ENCODE measurements at places on chromosomes 6 and 20.

DNA sequence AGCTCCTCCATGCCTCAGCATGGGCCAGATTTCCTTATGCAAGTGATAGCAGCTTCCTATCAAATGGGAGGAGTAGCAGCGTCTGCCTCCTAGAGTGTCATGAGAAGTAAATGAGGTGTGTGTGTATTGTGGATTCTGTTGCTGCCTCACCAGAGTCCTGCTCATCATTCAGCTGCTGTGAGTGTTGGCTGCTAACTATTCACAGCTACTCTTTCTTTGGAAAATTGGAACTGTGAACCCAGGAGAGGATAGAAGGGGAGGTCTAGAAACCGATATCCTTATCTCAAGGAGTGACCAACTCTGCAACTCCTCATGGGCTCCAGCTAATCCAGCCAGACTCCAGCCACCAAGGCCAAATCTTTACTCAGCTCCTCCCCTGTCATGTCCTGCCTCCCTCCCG is 63.3 kb downstream of the TOX2 start:
- DNase-seq: no peak

GRCh38 chr6:158047563-158048323 is 66.1 kb downstream of the SYNJ2 start:
- DNase-seq: no peak

DNA sequence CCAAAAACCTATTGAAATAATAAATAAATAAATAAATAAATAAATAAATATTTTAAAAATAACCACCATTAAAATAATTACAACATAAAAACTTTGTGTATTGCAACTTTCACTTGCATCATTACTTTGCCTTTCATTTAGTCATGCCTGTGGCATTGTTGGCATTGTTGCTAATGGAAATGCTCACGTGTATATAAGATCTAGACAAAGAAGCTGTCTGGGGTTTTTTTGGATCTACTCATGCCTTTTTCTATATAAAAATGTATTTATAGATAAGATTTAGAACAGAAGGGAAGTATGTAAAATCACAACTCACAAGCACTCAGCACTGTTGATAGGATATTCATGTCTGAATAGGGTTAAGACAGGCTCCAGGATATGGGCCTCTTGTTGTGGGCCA is 27.9 kb downstream of the GFRA4 start:
- no peak for DNase-seq

DNA sequence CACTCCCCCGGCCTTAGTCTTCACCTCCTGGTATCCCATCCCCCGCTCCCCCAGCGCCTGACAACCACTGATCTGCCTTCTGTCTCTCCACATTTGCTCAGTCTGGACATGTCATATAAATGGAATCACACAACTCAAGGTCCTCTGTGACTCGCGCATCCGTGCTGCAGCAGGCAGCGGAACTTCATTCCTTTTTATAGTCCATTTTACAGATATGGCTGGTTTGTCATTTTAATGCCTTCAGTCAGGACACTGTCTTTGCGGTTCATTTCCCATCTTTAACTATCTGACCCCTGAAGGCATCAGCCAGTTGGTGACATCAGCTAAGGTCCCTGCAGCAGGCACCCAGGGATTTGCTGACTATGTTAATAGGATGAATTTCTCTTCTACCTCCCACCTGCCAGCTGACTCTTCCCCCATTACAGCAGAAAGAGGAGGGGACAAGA is 125.7 kb downstream of the ZMYND8 start:
- DNase-seq: no peak

DNA sequence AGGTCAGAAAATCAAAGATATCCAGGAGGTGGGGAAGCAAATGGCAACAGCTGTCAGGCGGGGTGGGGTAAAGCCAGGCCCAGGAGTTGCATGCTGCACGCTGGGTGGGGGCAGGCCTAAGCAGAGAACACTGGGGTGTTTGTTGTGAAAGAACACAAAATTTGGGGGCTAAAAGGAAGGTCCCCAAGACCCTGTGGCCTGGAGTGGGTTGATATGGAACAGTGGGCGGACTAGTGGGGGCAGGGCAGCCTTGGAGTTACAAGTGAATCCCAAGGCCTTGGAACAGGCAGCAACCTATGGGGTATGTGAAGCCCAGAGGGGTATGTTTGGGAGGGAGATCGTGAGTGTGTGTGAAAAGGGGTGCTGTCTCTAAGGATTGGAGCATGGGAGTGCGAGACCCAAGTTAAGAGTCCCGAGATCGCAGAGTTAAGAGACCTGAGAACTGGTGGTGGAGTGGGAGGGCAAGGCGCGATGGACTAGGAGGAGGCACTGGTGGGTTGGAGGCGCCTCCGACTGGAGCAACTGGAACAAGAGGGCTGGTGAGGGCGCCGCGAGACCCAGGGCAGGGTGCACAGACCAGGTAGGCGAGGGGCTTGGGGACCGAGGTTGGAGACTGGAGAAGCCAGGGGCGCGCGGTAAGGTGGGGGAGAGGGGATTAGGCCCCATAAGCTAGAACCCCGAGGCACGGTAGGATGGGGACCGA is 658 bp downstream of the CUL7 start:
- DNase-seq: no peak

GRCh38 chr20:40081653-40082052 is 607.4 kb downstream of the MAFB start:
- DNase-seq: no peak

DNA sequence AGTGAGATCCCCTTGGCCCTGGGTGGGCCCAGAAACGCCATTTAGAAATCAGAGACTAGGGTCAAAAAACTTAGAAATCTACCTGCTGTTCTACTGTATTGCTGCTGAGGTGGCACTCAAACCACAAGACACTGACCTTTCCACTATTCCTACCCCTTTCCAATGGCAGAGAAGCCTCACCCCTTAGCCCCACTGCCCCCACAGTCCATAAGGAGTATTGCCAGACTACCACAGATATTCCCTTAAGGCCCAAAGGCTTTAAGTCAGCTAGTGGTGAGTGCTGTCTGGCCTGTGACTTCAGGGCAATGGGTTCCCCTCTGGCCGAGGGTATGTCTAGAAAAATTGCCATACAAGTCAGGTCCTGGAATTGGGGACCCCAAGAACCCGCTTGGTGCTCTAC is 656.1 kb downstream of the COL12A1 start:
- no peak for DNase-seq

GRCh38 chr6:31532644-31533454 is 4.1 kb downstream of the MCCD1 start:
- no peak for DNase-seq

DNA sequence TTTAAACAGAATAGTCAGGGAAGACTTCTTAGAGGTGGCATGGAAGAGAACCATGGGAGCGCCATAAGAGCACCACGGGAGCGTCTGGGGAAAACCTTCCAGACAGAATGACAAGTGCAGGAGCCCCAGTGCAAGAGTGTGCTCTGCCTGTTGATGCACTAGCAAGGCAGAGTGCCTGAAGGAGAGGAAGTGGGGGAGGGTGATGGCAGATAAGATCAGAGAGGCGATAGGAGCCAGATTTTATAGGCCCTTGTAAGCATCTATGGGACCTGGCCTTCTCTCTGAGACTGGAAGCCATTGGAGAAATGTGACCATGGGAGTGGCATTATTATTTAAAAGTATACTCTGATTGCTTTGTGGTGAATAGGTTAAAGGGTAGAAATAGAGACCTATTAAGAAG is 13.1 kb downstream of the FUCA2 start:
- DNase-seq: no peak

GRCh38 chr20:49278818-49279676 is 1.2 kb upstream of the ZNFX1 start:
- DNase-seq: no peak

GRCh38 chr20:57391439-57392301 is 474 bp downstream of the RBM38 start:
- DNase-seq: no peak

- no peak for DNase-seq
Observed at GRCh38 chr6:63997221-63997620, 361.6 kb downstream of the PHF3 start.

DNA sequence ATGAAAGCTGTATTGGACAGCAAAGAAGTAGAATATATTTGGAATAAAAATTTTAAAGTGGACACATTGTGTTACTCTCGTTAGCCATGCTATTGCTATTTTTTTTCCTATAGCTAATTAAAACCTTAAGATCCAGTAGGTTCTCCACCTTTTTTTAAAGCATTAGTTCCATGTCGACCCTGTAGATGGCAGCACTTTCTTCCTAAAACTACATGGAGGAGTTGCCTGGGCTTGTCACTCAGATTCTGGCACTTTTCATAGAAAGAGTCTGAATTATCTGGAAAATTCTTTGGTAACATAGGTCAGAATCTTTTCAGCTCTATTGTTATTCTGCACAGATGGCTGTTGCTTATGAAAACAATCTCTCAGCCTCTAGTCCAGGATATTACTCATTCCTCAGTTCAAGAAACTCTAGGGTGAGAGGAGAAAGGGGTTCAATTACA is 42.0 kb upstream of the ESR1 start:
- no peak for DNase-seq

GRCh38 chr20:43726811-43727338 is at the start of gene GTSF1L:
GTSF1L (minus strand) TSS chr20:43727002; CDS start chr20:43726694, 308 bp downstream.
- DNase-seq: no peak

- DNase-seq: no peak
Observed at GRCh38 chr20:58436868-58437645, 48.0 kb downstream of the VAPB start.

DNA sequence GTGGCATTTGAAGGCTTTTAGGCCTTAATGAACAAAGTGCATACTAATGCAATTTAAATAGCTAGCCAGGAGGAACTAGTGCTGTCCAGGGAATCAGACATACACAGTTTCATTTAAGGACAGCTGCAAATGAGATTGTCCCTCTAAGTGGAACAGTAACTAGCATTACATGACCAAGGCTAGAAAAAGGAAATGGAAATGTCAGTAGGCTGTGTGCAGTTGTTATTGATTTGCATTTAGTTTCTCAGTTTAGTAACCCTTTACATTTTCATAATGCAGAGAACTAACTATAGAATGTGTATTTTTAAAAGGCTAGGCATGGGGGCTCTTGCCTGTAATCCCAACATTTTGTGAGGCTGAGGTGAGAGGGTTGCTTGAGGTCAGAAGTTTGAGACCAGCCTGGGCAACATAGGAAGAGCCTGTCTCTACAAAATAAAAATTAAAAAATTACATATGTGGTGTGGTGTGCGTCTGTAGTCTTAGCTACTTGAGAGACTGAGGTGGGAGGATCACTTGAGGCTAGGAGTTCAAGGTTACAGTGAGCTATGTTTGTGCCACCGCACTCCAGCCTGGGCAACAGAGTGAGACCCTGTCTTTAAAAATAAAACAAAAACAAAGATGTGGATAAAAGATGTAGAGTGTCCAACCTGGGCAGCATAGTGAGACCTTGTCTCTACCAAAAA is 468.0 kb downstream of the UTRN start:
- no peak for DNase-seq

DNA sequence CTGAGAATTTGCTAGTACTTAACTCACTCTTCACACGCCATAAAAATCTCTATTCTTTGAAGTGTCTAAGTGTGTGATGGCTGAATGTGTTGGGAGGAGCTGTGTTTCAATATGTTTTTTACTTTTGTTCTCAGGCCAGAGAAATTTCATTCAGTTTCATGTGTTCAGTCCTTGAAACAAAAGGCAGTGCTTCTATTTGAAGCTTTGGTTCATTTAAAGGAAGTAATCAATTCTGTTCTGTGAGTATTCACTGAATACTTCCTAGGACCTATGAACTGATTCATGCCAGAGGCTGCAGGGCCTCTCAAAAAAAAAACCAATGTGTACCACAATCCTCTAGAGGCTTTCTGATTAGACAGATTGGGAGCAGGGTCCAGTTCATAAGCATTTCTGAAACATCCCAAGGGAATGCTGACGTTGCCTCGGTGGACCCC is 12.4 kb upstream of the F13A1 start:
- no peak for DNase-seq

- DNase-seq: no peak
Observed at GRCh38 chr6:135796643-135797305, 54.7 kb upstream of the PDE7B start.

GRCh38 chr6:36999751-37000125 is 5.7 kb upstream of the FGD2 start:
- no peak for DNase-seq
